ENCODE measurements at places on chromosomes 1 and 21.
A peak's percentile ranks its signal among the peaks of the same experiment; 100 is the strongest.

- no peak for DNase-seq
Measured at GRCh38 chr1:62962014-62962812, 178.3 kb downstream of the ATG4C start.

GRCh38 chr1:225541383-225541782, 111.5 kb downstream of the ENAH start:
- DNase-seq: no peak

- DNase-seq: no peak
Measured at GRCh38 chr1:203744075-203744972, 20.7 kb upstream of the LAX1 start.

DNA sequence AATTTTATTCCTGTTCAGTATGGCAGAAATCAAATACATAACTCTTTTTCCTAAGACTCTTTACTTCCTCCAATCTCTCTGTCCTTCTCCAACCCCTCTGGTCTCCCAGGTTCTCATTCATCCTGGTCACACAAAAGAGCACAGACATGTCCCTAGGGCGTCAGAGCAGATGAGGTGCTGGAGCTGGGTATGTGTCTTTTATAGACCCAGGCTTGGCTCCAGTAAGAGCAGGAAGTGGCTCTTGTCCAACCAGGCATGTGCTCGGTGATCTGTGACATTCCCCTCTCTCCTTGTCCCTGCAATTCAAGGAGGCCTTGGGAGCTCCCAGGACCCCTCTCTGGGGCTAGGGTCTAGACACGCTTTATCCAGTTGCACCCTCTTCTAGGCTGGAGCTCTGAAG, 18.0 kb upstream of the LCE2D start:
- DNase-seq: no peak

- no peak for DNase-seq
Measured at GRCh38 chr21:14926186-14926585, 138.6 kb downstream of the NRIP1 start.

DNA sequence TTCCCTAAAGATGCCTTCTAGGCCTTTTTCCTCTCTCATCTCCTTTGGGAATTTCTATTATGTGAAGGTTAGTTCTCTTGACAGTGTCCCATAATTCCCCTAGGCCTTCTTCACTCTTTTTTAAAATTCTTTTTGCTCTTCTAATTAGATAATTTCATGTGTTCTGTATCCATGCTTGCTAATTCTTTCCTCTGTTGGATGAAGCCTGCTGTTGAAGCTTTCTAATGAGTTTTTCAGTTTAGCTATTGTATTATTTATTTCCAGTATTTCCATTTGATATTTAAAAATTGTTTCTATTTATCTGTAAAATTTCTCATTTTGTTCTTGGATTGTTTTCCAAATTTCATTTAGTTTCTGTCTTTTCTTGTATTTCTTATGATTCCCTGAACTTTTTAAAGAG, 28.5 kb upstream of the FAM163A start:
- DNase-seq: no peak

- DNase-seq: no peak
Measured at GRCh38 chr1:111803951-111804350, 48.2 kb downstream of the DDX20 start.

DNA sequence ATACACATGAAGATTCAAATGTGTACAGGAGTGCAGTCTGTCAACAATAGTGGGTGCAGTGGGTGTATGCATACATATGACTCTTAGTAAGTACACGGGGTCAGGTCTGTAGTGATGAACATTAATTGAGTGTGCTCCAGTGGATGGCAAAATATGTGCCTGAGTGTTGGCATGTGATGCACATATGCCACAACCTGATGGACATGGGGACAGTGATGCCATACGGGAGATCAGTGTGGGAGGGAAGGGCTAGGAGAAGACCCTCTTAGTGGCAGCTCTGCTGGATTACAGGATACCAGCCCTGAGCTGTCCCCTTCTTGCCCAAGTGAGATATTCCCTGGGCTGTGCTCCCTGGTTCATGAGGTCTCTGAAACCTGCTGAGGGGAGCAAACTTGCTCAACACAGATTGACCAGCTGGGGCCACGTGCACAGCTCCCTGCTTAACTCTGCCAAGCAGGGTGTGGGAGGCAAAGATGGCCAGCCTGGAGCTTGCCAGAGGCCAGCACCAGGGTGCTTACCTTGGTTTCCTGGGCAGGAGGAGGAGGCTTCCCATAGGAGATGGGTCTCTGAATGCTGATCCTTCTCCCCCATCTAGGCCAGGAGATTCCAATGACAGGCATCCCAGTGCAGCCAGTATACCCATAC, 2.2 kb downstream of the SHISA4 start:
- no peak for DNase-seq

- DNase-seq: no peak
Measured at GRCh38 chr1:181985936-181986906, 75.3 kb downstream of the ZNF648 start.

- no peak for DNase-seq
Measured at GRCh38 chr1:227318853-227319607, 738 bp upstream of the CDC42BPA start.

DNA sequence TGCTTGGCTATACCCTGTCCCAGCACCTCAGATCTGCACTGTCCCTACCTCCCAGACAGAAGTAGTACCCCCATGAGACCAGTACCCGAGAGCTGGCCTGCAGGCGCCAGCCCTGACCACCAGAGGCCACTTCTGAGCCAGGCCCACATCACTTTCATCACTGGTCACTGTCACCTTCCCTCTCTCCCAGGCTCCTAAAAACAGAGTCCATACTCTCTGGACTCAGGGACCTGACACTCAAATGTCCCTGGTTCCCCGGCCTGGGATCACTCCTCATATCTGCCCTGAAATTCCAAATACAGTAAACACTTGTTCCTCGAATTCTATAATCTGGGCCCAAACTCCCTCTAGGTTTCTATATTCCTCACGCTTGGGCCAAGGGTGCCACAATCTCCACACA, 18.7 kb downstream of the TMEM53 start:
- DNase-seq: no peak

GRCh38 chr1:166062421-166063070, 104.3 kb downstream of the FAM78B start:
- DNase-seq: no peak

GRCh38 chr1:27400082-27400962, 7.9 kb downstream of the GPR3 start:
- DNase-seq: no peak

GRCh38 chr21:33249331-33250002, 16.7 kb upstream of the IL10RB start:
- no peak for DNase-seq

DNA sequence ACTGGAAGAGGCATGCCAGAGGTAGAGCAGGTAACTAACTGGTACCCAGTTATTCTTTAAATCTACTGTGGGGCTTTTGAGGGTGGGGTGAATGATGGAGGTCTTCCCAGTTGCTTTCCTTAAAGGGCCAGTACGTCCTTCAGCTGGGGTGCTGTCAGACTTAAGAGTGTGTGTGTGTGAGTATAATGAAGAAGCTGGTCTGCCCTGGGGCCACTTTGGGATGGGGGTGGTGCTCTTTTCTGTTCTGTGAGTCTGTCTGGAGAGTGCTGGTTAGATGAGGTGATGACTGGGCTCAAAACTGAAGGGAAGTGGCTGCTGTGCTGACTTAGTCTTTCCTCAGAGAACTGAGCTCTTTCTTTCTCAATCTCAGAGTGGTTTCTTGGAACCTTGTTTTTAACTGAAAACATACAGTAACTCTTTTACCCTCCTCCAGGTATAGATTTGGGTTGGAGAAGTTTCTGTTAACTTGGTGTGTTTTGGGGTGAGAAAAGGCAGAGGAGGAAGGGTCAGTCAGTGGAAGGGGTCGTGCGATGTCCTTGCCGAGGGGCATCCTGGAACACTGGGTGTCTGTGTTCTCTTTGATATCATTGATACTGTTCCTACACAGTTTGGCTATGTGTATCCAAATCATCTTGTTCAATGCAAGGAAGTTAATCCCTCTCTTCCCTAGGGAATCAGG, 746 bp downstream of the MACF1 start:
- peak; percentile 35 for DNase-seq

DNA sequence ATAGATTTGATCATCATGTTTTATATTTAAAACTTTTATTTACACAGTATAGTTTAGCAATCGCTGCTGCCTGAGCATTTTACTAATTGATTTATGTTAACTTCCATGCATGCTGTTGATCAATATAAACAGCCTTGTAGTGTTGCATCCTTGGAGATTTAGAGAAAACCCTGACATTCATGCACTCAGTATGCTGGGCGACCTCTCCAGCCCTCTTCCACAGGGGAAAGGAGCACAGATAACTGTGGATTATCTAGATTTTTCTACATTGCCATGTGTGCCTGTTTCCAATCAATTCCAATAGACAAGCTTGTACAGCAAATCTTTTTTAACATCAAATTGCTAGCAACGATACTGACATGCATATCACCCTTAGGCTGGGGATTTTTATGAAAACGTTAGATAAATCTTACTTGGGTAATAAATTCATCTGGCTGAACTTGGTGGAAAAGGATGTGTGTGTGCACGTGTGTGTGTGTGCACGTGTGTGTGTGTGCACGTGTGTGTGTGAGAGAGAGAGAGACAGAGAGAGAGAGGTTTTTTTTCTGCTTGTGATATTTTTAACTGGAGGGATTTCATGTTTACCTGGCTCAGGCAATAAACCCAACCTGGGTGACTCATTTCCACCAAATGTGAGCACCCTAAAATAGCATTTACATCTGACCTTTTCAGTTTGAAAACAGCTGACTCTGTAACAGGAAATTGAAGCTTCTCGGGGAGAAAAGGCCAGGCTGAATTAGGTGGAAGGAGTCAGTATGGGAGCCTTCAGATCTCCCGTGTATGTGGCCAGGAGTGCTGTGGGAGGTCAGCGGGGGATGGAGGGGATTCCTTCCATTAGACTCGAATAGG, 339.8 kb downstream of the PRDM2 start:
- no peak for DNase-seq

- no peak for DNase-seq
Measured at GRCh38 chr21:44018127-44018526, 6.0 kb downstream of the TRAPPC10 start.

GRCh38 chr21:16570856-16571255, 841.1 kb downstream of the USP25 start:
- no peak for DNase-seq

GRCh38 chr21:21384977-21385376, 386.8 kb downstream of the NCAM2 start:
- no peak for DNase-seq

DNA sequence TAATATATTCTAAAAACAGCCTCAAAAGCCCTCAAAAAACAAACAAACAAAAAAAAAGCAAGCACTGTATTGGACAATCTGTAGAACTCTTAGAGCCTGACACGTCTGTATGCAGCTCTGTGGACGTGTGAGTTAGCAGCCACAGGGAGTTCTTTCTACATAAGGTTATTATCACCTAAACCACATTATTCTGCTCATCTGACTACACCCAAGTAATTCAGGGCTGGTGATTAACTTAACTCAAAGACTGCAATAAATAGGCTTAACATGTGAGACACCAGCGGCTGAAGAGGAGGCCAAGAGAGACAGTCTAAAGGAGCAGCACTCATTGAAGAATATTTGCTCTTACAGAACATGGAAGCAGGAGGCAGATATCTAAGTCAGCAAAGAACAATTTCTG, 316.0 kb downstream of the VAV3 start:
- DNase-seq: no peak

DNA sequence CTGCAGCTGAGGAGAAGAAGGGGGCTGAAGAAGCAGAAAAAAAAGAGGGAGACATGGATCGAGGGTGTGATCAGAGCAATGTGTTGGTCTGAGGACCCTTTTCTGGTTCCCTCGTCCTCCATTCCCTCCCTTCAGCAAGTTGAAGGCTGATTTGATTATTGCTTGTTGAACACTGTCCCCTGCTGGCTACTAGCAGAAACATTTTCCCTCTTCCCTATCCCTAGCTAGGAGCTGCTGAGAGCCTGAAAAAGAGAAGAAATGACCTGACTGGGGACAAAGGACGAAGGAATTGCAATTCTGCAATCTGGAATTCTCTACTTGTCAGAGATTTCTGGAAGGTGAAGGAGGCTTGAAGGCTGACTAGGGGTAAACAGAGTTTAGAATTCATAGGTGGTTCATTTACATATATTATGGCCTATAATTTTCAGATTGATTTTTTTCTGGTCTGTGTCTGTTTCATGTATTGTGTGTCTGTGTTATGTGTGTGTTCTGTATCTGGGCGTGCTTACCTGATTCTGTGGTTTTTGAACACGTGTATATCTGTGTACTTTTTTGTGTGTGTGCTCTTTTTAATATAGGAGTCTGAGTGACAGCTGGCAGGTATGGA, 9.8 kb downstream of the NHLH1 start:
- no peak for DNase-seq

GRCh38 chr1:198380275-198380674, 160.2 kb downstream of the ATP6V1G3 start:
- DNase-seq: no peak
